ENCODE measurements at places on chromosomes 2 and 18.

DNA sequence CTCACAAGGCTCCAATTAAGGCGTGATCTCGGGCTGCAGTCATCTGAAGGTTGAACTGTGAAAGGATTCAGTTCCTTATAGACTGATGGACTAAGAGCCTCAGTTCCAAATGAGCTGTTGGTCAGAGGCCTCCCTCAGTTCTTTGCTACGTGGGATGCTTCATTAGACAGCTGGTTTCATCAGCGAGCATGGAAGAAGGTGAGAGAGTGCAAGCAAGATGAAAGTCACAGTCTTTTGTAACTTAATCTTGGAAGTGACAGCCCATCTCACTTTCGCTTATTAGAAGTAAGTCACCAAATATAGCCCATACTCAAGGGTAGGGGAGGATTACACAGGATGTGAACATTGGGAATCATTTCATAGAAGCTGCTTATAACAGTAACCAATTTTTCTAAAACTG, 26.8 kb downstream of the PPP1CB start:
- no peak for DNase-seq

DNA sequence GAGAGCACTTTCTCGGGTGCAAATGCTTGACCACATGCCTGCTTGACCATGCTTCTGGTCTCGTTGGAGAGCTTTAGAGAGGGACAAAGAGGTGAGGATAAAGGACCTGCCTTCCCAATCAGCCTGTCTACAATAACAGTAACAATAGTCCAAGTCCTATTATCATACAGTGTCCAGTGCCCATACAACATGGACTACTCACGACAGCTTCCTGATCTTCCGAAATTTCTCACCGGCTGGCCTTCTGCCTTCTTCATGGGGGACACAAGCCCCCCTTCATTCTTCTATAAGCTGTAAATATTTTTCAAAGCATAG, 329.0 kb downstream of the PAX3 start:
- DNase-seq = no peak

- no peak for DNase-seq
Observed at GRCh38 chr18:69400976-69401225, 213 bp downstream of the DOK6 start.

DNA sequence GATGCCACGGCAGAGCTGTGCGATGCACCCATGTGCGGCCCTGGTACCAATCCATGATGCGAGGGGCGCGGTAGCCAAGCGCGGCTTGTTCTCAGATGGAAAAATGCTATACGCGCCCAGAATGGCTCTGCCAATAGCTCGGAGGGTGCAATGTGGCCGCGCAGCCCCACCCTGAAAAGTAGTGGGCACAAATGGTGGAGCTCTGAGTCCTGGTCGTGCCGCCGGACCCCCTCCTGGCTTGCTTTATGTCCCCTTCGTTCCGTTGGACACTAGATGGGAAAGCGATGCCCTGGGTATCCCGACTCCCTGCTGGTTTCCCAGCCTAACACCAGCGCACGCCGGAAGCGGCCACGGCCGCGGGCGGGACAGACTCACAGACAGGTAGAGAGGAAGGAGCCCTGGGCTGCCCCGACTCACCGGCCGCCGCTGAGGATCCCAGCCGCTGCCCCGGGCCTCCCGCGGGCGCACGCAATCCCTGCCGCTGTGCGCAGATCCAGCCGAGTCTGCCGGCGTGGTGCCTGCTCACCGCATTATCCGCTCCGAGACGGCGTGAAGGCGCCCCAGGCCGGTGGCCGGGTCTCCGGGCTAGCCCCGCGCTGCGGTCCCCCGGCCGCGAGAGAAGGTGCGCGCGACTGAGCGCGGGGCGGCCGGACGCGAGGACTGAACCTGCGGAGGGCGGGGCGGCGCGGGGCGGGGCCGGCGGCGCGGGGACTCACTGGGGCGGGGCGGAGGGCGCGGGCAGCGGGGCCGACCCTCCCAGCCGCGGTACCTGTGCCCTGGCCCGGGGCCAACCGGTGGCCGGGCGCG, at the start of gene CDC42EP3:
Gene CDC42EP3 (minus strand): TSS at position 634 of the 807 bp plus-strand sequence. CDS start 25,055 bp downstream, outside the sequence.
- DNase-seq = peak; percentile 62

- no peak for DNase-seq
Observed at GRCh38 chr2:64595397-64596176, 58.1 kb downstream of the SERTAD2 start.

All from stimulated activated naive CD8-positive, alpha-beta T cell treated with anti-CD3 and anti-CD28 coated beads, Interleukin-15, amount 100 ng/mL, for 72 hours (primary cell).